Urinary bladder (tissue), 4 donors: ENCODE measurements at places on chromosomes 16 and 17. TPM values are rescaled to one million over a fixed set of nuclear protein-coding genes. Genes with fewer than 3 reads are reported as not detected.

DNA sequence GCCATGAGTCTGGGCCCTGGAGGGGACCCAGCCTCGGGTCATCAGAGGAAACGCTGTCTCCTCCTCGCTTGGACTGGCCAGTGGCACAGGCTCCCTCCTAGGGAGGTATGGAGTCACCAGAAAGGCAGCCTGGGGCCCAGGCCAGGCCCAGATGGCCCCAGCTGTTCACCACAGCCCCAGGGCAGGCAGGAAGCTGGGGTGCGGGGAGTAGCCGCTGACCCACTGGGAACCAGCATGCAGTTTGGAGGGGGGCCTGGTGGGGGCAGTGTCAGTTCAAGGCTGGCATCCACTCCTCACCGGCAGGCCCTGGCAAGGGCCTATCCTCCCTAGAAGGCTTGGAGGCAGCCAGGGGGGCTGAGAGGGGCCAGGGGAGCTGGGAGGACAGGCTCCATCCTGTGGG is 48.8 kb downstream of the SDK2 start:
- DNase-seq = no peak

DNA sequence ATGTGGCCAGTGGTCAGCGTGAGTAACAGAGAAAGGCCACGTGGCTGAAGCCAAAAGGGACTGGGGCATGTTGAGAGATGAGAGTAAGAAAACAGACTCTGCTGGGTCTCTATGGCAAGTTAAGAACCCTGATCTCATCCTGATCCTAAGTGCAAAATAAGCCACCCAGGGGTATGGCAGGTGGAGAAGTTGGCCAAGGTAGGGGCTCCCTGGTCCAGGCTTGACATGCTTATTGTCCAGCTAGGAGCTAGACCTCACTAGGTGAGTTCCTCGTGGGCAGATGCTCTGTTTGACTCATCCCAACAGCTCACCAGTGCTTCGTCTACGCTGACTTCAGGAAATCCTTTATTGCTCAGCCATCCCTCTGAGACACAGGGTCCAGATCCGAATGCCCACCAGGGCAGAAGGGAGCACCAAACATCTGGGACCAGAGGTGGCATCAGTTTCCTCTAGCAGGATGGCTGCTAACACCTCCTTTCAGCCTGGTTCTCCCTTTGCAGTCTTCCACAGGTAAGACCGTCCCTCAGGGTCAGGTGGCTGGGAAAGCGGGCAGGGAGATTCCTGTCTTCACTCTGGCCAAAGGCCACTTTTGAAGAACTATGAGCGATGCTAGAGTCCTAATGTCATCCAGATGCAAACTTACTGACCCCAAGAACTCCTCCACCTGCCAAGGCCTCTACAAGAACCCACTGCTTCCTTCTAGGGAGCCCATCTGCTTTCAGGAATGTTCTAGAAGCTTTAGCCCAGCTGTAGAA is 99.5 kb downstream of the CDYL2 start:
- DNase-seq = no peak

DNA sequence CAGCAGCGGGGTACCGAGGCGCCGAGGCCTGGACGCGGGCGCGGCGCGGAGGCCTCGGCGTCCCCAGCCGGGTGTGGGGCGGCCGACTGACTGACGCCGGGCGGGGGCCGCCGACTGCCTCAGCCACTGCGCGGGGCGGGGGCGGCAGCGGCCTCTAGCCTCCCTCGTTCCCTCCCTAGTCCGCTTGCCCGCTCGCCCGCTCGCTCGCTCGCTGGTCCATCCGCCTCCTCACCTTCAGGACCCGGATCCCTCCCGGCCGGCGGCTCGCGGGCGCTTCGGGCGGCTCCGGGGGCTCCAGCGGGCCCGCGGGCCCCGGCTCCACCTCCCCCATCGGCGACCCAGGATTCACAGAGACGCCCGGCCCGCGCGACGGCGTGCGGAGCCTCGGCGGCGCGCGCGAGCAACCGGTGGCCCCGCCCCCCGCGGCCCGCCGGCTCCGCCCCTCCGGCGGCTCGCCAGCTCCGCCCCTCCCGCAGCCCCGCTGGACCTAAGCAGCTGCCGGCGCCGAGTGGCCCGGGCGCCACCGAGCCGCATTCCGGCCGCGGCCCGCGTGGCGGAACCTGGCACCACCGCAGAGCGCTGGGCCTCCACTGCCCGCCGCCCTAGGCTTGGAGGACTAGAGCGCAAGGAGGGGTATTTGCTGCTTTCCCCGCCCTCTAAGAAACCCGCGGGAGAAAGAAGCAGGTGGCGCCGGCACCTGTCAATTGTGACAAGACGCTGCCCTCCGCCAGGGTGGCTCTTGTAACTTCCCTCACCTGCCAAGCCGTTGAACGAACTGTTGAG is 773 bp downstream of the PHLPP2 start:
- DNase-seq = no peak

GRCh38 chr16:77711775-77712174 is 10.5 kb upstream of the NUDT7 start:
- DNase-seq = no peak

The BCAR1 gene
- 24.0 TPM for total RNA-seq

The CA7 gene
- total RNA-seq = not detected
